ENCODE measurements at places on chromosomes 7 and 10.

DNA sequence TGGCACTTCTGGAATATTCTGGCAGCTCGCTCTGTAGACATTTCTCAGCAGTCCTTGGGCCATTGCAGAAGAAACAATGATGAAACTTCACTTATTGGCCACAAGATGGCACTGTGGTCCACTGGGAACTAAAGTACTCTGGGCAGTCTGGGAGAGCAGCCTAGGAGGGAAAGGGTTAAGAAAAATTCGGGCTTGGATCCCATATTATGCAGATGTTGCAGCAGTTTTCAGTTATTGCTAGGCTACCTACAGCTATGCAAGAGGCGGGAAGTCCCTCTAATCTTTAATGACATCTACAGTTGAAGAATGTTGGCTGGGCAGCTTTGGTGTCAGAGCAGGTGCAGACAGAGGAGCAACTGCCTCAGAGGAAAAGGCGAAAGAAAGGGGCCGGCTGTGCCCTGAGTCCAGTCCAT is 201.7 kb upstream of the PRSS58 start:
- peak; percentile 39 for DNase-seq

DNA sequence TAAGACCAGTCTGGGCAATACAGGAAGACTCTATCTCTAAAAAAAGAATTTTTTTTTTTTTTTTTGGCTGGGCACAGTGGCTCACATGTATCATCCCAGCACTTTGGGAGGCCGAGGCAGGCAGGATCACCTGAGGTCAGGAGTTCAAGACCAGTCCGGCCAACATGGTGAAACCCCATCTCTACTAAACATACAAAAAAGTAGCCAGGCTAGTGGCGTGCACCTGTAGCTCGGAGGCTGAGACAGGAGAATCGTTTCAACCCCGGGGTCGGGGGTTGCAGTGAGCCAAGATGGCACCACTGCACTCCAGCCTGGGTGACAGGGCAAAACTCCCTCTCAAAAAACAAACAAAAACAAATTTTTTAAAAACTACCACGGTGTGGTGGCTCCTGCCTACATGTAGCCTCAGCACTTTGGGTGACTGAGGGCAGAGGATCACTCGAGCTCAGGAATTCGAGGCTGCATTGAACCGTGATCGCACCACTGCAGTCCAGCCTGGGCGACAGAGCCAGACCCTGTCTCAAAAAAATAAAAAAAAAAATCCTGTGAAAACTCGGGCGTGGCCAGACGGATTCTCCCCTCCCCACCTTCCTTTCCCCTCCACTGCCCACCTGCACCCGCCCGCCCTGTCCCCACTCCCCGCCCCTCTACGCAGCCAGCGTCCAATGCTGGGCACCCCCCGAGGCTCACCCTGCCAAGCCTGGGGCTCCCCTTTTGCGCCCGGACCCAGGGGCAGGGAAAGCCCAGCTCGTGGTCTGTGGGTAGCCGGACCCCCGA is 745 bp upstream of the ORAI2 start:
- no peak for DNase-seq

DNA sequence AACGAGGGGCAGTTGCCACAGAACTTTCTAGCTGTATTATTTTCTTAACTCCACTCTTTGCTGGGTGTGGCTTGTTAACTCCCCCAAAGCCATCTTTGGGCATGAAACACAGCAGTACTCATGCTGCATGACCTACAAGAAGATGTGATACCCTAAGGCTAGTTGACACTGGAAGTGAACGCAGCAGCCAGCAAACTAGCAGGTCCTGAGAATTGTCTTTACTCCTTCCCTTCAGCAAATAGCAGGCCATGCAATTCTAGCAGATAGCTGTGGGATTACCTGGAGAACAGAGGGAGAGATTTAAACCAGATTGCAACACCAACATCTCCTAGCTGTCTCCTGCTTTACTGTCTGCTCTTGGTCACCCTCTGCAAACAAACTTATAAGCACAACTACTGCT is 688.0 kb upstream of the ZWINT start:
- DNase-seq, result no peak

- DNase-seq, result peak; percentile 68
Observed at GRCh38 chr7:98795741-98796493, 73.9 kb downstream of the TMEM130 start.

GRCh38 chr10:133454204-133454893 is 604 bp downstream of the SCART1 start:
- DNase-seq, result no peak

- DNase-seq, result no peak
Observed at GRCh38 chr10:50216894-50217293, 34.4 kb downstream of the ASAH2 start.

GRCh38 chr7:101828301-101829020 is 11.0 kb downstream of the CUX1 start:
- no peak for DNase-seq

DNA sequence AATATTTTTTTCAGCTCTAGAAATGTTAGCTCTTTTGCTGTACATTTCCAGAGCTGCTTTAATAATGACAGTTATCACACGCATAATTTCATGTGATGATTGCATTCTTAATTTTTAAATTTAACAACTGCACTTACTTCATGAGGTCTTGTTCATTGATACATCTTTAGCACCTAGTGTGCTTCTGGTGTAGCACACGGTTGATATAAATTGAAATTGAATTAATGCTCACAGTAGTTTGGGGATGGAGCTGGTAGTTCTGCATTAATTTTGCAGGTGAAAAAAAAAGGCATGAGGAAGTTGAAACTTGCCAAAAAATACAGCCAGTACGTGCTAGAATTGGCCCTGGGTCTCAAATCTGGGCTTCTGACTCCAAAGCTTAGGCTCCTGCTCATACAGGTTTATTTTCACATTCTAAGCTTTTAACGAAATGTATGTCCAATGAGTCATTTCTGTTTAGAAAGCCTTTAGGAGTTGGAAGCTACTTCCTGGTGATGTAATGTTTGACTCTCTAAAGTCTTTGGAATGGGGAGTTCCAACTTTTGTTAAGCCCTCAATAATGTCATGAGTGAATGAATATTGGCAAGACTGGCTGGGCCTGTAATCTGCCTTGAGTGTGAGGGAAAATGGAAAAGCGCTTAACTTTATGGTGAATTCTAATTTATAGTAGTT is 62.5 kb downstream of the DAGLB start:
- DNase-seq, result no peak

GRCh38 chr10:131574363-131574706 is 262.8 kb upstream of the TCERG1L start:
- DNase-seq, result no peak

DNA sequence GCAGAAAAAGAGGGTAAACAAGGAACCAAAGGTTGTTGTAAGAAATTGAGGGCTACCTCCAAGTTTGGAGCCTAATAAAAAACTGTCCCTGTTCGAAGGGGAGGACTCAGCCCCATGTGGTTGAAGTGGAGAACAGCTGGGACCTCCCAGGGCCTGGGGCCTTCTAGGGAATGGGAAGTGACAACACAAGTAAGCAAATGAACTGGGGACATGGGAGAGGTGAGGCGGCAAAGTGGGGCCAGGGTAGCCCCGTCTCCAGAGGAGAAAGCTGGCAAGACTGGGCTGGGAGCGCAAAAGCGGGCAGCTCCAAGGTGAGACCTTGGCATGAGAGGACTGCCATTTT is 198.1 kb downstream of the ZNF438 start:
- DNase-seq, result no peak

DNA sequence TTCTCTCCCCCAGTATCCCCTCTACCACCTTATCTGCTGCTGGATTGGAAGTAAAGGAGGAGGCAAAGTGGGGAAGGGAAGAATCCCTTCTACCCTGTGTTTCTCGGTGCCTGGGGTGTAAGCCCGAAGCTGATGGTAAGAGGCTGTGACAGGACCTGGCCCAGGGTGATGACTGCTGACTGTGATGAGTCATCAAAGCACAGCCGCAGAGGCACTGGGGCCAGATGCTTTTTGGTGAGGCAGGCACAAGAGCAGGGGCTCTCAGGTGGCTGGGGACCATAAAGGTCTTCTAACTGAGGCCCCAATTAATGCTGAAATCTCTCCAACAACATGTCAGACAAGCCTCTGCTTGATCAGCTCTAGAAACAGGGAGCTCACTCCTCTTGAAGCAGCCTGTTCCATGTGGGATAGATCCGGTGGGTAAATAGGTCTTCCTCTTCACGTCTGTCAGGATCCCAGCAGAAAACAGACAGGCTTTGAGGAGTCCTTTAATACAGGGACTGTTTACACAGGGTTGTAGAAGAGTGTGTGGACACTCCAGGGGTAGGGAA is 86.1 kb upstream of the PCBD1 start:
- no peak for DNase-seq

- no peak for DNase-seq
Observed at GRCh38 chr7:159023746-159024145, 120.9 kb downstream of the VIPR2 start.

GRCh38 chr7:6553448-6554044 is 2.3 kb upstream of the GRID2IP start:
- DNase-seq, result no peak

- DNase-seq, result no peak
Observed at GRCh38 chr10:2366264-2366931, 629.1 kb upstream of the ADARB2 start.

- DNase-seq, result no peak
Observed at GRCh38 chr10:113087165-113088029, 137.3 kb downstream of the TCF7L2 start.

- no peak for DNase-seq
Observed at GRCh38 chr7:117401293-117402002, 25.8 kb downstream of the ASZ1 start.

DNA sequence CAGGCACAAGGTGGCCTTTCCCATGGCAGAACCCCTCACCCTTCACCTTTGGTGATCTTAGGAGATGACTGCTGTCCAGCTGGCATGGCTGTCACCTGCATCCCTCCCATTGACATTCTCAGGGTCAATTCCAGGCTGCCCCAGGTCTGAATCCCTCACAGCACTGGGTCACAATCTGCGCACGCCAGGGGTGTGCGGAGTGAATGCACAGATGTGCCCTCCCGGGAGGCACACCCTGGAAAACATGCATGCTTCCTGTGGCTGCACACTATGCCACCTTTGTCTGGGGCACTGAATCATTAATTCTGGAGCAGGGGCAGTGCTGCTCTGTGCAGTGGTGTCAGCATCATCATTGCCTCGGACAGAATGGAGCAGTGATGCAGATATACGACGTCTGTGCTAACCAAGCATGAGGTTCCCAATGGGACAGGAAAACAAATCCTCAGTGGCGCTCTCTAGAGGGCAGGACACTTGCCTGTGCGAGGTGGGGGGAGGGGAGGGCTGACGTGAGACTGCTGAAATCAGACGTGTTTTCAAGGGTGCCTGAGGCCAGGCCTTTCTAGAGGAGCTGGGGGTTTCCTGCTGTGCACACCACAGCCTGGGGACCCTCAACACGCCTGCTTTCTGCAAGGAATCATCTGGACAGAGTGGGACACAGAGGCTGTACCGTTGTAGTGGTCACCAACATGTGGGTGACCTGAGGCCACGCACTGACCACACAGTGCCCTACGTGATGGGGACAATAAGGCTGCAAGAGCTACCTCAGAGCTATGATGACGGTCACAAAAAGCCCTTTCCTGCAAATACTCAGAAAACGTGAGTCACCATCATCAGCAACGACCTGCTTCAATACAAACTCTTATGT is 77.9 kb downstream of the HIPK2 start:
- DNase-seq, result peak; percentile 43

GRCh38 chr7:34709771-34710170 is 51.8 kb downstream of the NPSR1 start:
- DNase-seq, result no peak

- DNase-seq, result no peak
Observed at GRCh38 chr10:94293354-94293753, 69.4 kb downstream of the NOC3L start.

All from activated CD4-positive, alpha-beta T cell treated with anti-CD3 and anti-CD28 coated beads, Interleukin-2, Interleukin-4, amounts not matched to agents 100 ng/mL and 50 ng/mL, durations not matched to agents 16 hours and 8 hours (primary cell).